ENCODE measurements at places on chromosomes 6 and 20.

DNA sequence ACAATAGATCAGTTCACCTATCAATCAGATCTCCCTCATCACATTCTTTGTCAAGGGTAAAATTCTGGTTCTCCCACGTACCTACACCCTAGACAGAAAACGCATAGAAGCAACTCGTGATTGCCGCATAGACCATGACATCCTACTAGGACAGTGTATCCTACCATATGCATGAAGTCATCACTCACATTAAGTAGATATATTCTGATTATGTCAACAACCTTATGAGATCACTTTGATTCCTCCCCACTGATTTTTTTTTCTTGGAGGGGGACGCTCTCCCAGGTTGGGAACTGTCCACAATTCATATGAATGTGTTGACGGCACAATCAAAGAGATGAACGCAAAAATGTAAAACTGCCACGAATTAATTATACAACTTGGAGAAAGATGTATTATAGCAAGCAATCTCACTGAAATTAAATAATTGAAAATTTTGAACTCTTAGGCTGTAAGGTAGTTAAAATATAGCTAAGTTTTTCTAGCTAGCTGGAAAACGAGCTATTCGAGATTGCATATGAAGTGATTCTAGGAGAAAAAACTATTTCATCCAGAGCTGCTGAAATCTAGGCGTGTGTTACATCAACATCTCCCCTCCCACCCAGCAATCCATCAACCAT lies 82.5 kb upstream of the CCDC28A start:
- no peak for DNase-seq

- DNase-seq: no peak
These were observed 49.0 kb downstream of the COL9A1 start for GRCh38 chr6:70253923-70254322.

- peak; percentile 84 for DNase-seq
These were observed 114.3 kb downstream of the DST start for GRCh38 chr6:56528412-56528841.

DNA sequence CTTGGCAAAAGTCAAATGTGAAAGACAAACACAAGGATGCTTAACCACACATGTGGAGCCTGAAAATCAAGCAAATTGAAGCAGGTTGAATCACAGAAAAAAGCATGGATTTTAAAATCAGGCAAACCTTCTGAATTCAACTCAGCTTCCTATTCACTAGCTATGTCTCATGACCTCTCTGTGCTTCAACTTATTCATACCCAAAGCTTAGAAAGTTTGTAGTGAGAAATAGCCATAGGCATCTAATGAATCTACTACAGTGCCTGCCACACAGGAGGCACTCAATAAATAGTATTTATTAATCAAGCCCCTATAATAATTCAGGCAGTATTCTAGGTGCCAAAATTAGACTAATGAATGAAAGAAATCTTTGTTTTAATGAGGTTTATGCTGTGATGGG lies 112.2 kb upstream of the TNFAIP3 start:
- no peak for DNase-seq

GRCh38 chr6:133108419-133108818 lies 132.7 kb upstream of the EYA4 start:
- DNase-seq: no peak

DNA sequence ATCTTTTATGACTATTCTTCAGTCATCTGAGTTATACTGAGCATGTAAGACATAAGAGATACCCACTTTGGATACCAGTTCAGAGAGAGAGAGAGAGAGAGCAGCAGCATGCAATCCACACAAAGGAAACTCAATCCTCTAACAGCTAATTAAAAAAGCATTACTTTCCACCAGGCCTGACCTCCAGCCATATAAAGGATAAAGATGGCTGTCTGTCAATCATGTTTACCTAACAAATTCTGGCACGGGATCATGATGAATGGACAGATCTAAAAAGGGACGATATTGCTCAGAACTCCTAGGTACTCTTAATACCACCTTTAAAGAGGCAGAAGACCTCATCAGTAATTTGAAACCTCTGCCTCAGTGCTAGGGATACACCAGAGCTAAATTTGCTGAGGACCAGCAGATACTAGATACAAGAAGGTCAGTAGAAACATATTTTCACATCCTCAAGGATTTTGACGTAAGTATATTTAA lies 159.2 kb downstream of the RPS12 start:
- DNase-seq: no peak

- DNase-seq: peak; percentile 16
These were observed 123.7 kb upstream of the NHSL1 start for GRCh38 chr6:138622967-138623366.

- no peak for DNase-seq
These were observed 129.1 kb upstream of the DOK5 start for GRCh38 chr20:54346276-54346675.

GRCh38 chr20:20265210-20265609 lies 102.7 kb upstream of the INSM1 start:
- no peak for DNase-seq

DNA sequence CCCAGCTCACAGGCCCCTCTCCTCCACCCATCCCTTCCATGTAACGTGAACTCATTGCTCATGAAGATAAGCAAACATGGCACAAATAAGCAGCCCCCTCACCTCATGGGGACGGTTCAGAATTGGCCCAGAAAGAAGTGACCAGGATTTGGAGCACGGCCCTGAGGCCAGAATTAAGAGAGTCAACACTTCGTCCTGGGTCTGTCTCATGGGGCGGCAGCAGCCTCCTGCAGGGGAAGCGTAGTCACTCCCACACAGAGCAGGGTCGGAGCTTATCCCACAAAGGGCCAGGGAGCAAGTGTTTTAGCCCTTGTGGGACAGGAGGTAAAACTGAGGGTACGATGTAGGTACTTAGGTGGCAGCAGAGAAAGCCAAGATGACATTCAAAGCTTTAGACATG lies 28.6 kb upstream of the DACT2 start:
- no peak for DNase-seq

GRCh38 chr6:144106206-144106605 lies 10.8 kb upstream of the SF3B5 start:
- no peak for DNase-seq

DNA sequence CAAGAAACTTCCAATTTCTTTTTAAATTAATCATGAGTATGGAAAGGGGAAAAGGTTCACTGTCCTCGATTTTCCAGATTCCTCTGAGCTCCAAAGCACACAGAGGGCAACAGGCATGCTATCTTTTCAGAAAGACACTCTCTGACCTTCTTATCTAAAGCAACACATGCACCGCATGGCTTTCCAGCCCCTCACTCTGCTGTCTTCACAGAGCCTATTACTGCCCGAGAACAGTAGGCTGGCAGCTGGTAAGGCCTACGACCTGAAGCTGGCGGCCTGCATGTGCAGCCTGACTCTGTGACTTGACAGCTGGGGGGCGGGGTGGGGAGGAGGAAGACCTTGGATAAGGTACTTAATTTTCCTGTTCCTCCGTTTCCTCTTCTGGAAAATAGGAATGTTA lies 86.3 kb downstream of the ELOVL4 start:
- DNase-seq: no peak

DNA sequence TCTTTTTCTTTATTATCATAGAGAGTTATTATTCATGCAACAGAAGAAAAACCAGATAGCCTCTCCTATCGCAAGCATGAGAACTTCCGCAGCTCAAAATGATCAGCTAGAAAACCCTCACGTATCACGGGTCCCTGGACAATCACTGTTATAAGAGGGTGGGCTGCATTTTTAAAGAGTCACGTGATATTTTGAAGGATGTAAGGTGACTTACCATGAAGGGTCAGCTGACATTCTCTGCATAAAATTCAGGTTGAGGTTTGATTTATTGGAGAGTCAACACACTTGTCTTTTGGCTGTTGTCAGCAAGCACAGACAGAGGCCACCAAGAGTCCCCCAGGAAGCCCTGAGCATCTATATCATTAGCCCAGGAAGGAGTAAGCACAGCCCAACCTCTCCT lies 39.5 kb downstream of the ID4 start:
- DNase-seq: no peak

DNA sequence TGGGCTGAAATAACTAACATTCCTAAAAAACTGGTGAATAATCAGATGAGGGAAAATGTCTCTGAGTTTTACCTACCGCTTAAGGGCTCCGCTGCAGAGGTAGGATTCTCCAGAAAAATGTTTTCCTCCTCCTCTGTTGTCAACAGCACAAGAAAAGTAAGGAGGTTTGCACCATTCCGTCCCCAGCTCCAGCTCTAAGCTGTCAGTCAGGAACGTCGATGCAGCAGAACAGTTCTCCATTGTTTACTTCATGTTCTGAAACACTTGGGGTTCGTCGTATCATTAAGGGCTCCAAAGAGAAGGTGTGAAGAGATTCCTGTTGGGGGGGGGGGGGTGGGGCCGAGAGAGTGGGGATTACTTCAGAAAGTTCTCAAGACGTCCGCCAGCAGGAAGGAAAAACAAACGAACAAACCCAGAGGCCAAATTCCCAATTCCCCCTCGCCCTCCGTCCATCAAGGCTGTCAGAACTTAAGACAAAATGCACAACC lies 734 bp downstream of the MMS22L start:
- DNase-seq: peak; percentile 2

- no peak for DNase-seq
These were observed 136.4 kb upstream of the ARMC2 start for GRCh38 chr6:108711826-108712225.

DNA sequence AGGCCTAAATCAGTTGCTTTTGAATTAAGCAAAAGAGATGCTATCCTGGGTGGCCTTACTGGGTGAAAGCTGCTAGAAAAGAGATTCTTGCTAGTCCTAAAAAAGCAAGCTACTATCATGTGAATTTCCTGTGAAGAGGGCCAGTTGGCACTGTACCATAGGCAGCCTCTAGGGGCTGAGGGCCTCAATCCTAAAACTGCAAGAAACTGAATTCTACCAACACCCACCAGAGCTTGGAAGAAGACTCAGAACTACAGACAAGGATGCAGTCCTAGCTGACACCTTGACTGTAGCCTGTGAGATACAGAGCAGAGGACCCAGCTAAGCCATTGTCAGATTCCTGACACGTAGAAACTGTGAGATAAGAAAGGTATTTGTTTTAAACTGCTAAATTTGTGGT lies 24.5 kb downstream of the CLIC5 start:
- DNase-seq: no peak

DNA sequence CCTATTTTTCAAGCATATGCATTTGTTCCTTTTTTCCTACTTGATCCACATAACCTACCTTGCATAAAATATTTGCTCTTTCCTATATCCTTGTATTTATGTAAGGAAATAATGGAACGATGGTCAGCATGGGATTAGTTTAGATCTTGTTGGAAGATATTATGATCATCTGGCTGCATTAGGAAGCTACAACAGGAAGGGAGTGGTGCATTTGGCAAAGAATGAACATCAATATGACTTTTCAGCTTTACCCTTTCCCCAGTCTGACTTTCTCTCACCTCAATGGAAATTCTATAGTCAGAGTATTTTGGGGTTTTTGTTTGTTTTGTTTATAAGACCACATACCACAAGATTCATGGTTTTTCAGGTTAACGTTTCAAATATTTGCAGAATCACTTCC lies 66.0 kb downstream of the HS3ST5 start:
- DNase-seq: no peak

- no peak for DNase-seq
These were observed 70.8 kb upstream of the NXT1 start for GRCh38 chr20:23279836-23280235.

DNA sequence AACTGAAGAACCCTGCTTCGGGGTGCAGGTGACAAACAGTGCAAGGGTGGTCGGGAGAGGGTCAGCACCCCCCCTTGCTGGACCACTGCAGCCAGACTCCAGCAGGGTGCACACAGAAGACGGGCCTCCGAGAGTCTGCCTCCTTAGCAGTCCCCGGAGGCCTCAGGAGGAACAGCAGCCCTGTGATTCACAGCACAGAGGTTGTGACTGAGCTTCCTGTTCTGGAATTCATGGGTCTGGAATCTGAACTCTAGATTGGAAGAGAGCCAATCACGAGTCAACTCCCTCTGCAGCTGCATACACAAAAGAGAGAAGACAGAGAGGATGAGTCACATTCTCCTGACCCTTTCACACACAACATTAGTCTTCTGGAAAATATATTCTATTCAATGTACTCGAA lies 249.0 kb upstream of the OPRM1 start:
- DNase-seq: peak; percentile 43

GRCh38 chr6:149917679-149918078 lies 5.2 kb downstream of the RAET1G start:
- DNase-seq: no peak

GRCh38 chr20:32976746-32977145 lies 27.5 kb downstream of the SUN5 start:
- no peak for DNase-seq

DNA sequence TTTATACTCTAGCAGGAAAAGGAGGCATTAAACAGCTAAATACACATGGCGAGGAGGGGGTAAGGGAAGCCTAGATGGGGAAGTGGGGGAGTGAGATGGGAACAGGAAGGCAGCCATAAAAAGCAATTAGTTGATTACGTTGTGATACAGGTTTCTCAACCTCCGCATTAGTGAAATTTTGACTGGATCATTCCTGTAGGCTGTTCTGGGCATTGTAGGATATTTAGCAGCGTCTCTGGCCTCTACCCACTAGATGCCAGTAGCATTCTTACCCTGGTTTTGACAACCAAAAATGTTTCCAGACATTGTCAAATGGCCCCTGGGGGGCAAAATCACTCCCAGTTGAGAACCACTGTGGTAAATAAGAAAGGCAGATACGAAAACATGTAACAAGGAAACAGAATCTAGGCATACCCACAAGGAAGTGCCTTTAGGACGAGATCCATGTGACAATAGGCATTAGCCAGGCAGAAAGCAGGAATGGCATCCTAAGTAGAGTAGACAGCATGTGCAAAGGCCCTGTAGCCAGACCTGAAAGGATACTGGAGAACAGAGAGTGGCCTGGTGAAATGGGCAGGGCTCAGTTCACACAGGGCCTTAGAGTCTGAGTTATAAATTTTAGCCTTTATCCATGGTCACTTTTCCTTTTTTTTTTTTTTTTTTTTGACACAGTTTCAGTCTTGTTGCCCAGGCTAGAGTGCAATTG lies 25.8 kb upstream of the PTPN1 start:
- no peak for DNase-seq

- peak; percentile 77 for DNase-seq
These were observed 66.8 kb upstream of the IYD start for GRCh38 chr6:150301846-150302519.

GRCh38 chr6:23224540-23224939 lies 655.2 kb downstream of the HDGFL1 start:
- DNase-seq: no peak

GRCh38 chr6:105596284-105596755 lies 193.4 kb upstream of the PREP start:
- peak; percentile 84 for DNase-seq

Measured in Daoy (cell line).